Thymus (tissue), 14 donors: ENCODE measurements at places on chromosomes 11 and 22. TPM values are rescaled to one million over a fixed set of nuclear protein-coding genes. Genes with fewer than 3 reads are reported as not detected.

PRDM10 gene
- polyA plus RNA-seq, result 4.4 TPM

INPP5J gene
- polyA plus RNA-seq, result 1.1 TPM

GRM5 gene
- 0.05 TPM for polyA plus RNA-seq

OR52A1 gene
- not detected for polyA plus RNA-seq

KRTAP5-9 gene
- 0.48 TPM for polyA plus RNA-seq

HSCB gene
- 30.3 TPM for polyA plus RNA-seq

NLRP10 gene
- 0.21 TPM for polyA plus RNA-seq

MMP8 gene
- 2.4 TPM for polyA plus RNA-seq

SBF1 gene
- 88.2 TPM for polyA plus RNA-seq

KCNE3 gene
- polyA plus RNA-seq, result 2.1 TPM

STK33 gene
- polyA plus RNA-seq, result 13.3 TPM

HTR3B gene
- 0.11 TPM for polyA plus RNA-seq

BIK gene
- 5.5 TPM for polyA plus RNA-seq

TTC38 gene
- 10.3 TPM for polyA plus RNA-seq

NCF4 gene
- 24.0 TPM for polyA plus RNA-seq

CBLIF gene
- polyA plus RNA-seq, result 0.05 TPM

OR52M1 gene
- polyA plus RNA-seq, result not detected

OR51I2 gene
- not detected for polyA plus RNA-seq

PIWIL4 gene
- polyA plus RNA-seq, result 10.9 TPM

OR5B21 gene
- not detected for polyA plus RNA-seq

QSER1 gene
- 5.8 TPM for polyA plus RNA-seq

SPTBN2 gene
- 8.5 TPM for polyA plus RNA-seq

FAM180B gene
- polyA plus RNA-seq, result 0.09 TPM

HBB gene
- polyA plus RNA-seq, result 22.3 TPM

C11orf86 gene
- polyA plus RNA-seq, result 0.14 TPM

SPON1 gene
- 1.6 TPM for polyA plus RNA-seq

KRTAP5-7 gene
- polyA plus RNA-seq, result 0.05 TPM

JHY gene
- 4.0 TPM for polyA plus RNA-seq

VPREB1 gene
- polyA plus RNA-seq, result 5.1 TPM

MUS81 gene
- 127 TPM for polyA plus RNA-seq

ISX gene
- 0.02 TPM for polyA plus RNA-seq

SLC22A9 gene
- 0.02 TPM for polyA plus RNA-seq

TSG101 gene
- polyA plus RNA-seq, result 54.2 TPM

OR4C15 gene
- polyA plus RNA-seq, result not detected

OR52I1 gene
- 0.02 TPM for polyA plus RNA-seq

NOX4 gene
- 6.8 TPM for polyA plus RNA-seq

CCDC73 gene
- 0.25 TPM for polyA plus RNA-seq

NUP160 gene
- polyA plus RNA-seq, result 24.6 TPM

ZP1 gene
- polyA plus RNA-seq, result 1.5 TPM

KREMEN1 gene
- 14.2 TPM for polyA plus RNA-seq
